ENCODE measurements at places on chromosomes 7 and 10. TPM values are rescaled to one million over a fixed set of nuclear protein-coding genes. Genes with fewer than 3 reads are reported as not detected.

UNCX gene
- not detected for total RNA-seq

SAP25 gene
- total RNA-seq: not detected

ASB10 gene
- not detected for total RNA-seq

GSDME gene
- 14.9 TPM for total RNA-seq

ACSM6 gene
- not detected for total RNA-seq

OR6V1 gene
- total RNA-seq: not detected

CHAT gene
- not detected for total RNA-seq

PILRA gene
- 1.1 TPM for total RNA-seq

SRGN gene
- 715 TPM for total RNA-seq
